ENCODE measurements at places on chromosomes 11 and 22.

- DNase-seq: no peak
These were observed 6.5 kb downstream of the STIP1 start for GRCh38 chr11:64192434-64192833.

DNA sequence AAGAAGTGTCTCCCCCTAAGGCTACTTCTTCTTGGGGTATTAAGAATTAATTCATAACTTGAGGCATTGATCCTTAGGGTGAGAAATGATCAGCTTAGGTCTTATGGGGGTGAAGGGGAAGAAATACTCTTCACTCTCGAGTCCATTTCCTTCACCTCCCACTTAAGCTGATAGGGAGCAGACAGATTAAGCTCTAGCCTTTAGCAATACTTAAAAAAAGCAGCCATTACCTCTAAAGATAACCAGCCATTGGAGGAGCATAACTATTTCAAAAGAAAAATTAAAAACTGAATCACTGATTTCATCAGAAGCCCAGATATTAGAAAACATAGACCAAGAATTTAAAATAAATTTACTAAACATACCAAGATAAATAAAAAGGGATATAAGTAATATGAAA lies 60.5 kb downstream of the ENTHD1 start:
- no peak for DNase-seq

DNA sequence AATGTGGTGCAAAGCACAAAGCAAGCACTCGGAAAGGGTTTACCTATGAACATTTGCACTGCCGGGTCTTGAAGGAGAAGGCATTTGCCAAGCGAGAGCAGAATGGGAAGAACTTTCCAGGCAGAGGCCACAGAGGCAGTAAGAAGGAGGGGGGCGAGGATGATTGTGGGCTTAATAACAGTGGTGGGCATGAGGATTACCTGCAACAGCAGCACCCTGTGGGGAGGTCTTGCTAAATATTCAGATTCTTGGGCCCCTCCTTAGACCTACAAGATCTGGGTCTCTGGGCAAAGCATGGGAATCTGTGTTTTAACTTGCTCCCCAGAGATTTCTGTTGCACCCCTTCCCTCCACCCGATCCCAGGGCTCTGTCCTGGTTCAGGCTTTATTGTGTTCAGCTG lies 75.1 kb upstream of the ZBED5 start:
- no peak for DNase-seq

DNA sequence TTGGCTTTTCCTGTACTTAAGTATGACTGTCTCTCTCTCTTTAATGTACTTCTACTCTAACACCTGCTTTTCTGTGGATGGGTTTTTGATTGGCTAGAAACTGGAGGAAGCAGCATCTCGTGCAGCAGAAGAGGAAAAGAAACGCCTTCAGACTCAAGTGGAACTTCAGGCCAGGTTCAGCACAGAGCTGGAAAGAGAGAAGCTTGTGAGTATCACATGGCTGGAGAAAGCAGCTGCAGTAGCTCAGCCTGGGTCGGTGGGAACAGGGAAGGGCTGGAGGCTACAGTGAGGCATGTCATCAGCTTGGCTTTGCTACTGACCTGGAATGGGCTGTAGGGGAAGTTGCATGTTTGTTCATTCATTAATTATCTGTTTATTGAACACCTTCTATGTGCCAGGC lies 74.2 kb downstream of the SWAP70 start:
- DNase-seq: no peak

- DNase-seq: no peak
These were observed 101.7 kb downstream of the NECTIN1 start for GRCh38 chr11:119627286-119627685.

GRCh38 chr11:112454841-112455240 lies 194.2 kb upstream of the PLET1 start:
- DNase-seq: no peak

GRCh38 chr11:20875889-20876288 lies 206.5 kb downstream of the NELL1 start:
- DNase-seq: no peak

- DNase-seq: no peak
These were observed 58.5 kb upstream of the PARVA start for GRCh38 chr11:12318791-12319438.

DNA sequence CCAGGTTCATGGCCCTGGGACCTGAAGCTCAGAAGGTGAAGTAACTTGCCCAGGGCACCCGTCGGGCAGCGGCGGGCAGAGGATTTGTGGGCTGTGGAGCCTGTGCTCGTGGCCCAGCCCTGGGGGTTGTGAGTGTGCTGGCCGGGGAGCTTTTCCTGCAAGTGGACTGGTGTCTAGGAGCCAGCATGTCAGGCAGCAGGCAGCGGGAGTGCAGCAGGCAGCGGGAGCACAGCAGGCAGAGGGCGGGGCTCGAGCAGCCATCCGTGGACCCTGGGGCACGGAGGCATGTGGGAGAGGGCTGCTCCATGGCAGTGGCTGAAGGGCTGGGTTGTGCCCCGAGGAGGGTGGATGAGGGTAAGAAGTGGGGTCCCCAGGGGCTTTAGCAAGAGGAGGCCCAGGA lies 72.7 kb upstream of the PPP6R3 start:
- no peak for DNase-seq

DNA sequence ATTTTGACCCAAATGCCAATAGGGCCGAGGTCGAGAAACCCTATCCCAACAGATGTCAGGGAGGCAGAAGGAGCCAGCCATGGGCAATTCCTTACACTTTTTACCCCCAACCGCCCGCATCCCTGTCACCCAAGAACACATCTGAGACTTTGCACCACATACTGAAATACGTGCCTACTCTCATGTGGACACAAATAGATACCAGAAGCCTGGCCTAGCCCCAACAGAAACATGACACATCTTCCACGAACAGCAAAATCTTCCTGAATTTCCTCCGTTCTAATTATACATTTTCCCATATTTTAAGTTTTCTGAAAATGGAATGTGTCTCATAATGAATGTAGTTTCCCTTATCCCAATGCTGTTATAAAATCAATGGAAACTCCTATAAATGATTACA lies 64.7 kb downstream of the SLC1A2 start:
- no peak for DNase-seq

DNA sequence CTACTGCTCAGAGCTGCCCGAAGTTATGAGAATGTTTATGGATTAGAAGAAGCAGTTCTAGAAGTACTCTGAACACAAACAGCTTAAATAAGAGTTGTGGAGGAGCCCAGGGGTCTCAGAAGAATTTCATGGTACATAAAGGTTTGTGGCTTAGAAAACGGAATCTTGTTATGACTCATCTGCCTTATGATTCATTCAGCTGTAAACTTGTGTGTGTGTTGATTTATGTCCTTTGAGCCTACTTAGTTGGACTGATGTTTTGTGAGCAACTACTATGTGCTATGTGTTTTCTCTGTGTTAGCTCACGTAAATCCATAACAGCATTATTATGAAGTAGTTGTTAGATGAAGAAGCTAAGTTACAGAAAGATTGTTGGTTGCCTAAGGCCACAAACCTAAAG lies 203.7 kb downstream of the PGR start:
- no peak for DNase-seq

DNA sequence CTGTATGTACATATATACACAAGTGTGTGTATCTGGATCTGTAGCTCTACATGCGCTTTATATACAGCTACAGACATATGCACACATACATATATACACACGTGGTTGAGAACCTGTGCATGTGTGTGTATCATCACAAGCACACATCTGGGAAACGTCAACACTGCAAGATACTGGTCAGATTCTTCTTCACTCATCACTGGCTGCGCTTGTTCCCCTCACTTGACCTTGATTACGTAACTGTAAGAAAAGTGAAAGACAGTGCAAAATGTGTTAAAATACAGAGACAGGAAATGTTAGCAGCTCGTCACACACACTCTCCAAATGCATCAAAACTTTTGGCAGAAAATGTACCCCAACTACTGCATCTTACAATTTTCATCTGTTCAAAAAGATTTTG lies 51.9 kb upstream of the MN1 start:
- no peak for DNase-seq

DNA sequence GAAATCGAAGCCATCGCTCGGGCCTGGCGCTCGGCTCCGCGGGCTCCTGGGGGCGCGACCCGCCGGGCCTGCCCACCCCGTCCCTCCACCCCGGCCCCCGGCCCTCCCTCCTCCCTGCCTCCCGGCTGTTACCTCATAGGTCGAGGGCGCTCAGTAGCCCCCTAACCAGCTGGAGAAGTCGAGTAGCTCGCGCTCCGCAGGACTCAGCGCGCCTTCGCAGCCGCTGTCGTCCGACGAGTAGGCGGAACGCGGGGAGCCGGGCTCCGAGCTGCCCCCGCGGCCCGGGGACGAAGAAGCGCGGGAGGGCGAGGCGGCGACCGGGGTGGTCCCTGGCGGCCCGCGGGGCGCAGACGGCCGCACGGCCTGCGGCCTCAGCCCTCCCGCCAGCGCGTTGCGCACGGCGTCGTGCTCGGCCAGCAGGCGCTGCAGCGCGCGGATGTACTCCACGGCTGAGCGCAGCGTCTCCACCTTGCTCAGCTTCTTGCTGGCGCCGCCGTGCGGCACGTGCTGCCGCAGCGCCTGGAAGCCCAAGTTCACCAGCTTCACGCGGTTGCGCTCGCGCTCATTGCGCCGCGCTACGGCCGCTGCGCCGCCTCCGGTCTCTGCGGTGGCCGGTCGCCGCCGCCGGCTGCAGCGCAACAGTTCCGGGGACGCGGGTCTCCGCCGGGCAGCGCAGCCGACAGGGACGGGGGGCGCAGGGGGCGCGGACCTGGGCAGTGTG lies 627 bp downstream of the ASCL2 start:
- DNase-seq: no peak

- no peak for DNase-seq
These were observed 71.0 kb downstream of the CSTPP1 start for GRCh38 chr11:47007579-47007978.

DNA sequence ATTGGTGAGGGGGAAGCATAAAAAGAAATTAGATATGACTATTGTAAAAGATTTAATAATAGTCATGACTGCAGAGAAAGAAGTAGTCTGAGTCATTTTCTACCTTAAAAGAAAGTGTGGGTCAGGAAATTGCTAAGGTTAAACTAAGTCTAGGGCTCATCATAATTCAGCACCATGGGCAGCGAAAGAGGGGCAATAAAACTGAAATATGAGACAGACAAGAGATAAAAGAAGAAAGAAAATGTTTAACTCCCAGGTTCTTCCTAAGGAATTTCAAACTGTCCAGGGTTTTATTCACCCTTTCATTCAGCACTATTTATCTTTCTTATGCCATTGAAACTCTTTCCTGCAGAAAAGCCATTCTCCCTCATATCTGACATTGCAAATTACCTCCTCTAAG lies 114.4 kb upstream of the API5 start:
- DNase-seq: no peak

DNA sequence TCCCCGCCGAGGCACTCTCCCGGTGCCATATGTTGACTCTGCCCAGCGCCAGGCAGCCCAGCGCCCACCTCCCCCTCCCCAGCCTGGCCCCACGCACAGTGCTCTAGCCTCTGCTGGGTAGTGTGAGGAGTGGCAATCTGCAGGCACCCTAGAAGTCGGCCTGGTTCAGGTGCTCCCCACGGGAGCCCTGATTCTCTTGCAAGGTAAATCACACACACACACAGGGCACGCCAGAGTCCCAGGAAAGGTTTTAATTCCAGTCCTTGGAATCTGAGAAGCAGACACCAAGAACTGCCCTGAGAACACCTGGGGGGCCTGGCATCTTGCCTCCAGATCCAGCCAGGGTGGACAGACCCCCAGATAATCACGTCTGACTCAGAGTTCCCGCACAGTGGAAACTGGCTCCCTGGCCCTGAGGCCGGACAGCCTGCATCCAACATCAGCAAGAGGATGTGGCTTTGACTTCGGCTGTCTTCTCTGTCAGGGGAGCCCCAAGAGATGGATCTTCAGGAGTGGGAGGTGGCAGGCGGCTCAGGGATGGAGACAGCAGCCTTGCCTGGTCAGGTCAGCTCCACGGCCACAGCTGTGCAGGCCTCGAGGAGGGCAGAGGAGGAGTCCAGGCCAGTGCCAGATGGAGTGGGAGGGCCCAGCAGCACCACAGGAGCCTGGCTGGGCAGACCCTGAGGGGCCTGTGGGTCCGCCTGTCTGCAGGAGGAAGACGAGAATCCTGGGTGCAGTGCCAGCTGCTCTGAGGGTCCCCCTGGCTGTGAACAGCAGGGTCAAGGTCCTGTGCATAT lies 1.1 kb upstream of the RIN1 start:
- no peak for DNase-seq

DNA sequence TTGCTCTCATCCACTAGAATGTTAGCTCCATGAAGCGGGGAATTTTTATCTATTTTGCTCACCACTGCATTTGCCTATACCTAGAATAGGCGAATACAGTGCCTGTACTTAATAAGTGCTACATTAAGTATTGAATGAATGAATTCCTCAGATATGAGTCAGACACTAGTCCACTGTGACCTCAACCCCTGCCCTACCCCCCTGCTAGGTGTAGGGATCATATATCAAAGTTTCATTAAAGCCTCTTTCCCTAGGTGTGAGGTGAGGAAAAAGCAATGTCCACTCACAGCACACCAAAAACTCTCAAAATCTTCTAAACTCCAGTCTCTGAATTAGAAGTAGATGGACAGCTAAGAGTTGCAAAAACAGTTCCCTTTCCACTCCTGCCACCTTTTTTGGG lies 9.8 kb upstream of the PSMA1 start:
- no peak for DNase-seq

GRCh38 chr11:92671081-92671480 lies 298.4 kb upstream of the MTNR1B start:
- DNase-seq: no peak

GRCh38 chr11:77211594-77212251 lies 83.7 kb downstream of the MYO7A start:
- no peak for DNase-seq

DNA sequence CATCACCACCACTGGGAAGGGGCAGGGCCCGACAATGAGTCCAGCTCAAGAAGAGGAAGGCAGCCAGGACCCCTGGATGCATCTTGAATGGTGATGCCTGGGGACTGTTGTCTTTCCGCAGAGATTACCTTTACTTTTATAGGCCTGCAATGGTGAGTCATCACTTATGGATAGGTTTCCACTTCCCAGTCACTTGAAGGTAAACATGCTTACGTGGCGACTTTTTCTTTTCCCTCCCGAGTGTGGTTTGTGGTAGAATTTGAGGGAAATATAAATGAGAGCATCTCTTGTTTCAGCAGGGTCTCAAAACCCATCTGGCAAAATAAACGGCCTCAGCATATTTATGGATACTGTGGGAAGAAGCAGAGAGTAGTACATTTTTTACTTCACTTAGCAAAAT lies at the start of gene MMP13:
Gene MMP13 (minus strand): TSS at position 109 of the 400 bp plus-strand sequence. CDS start 27 bp downstream, at position 82.
- DNase-seq: no peak

DNA sequence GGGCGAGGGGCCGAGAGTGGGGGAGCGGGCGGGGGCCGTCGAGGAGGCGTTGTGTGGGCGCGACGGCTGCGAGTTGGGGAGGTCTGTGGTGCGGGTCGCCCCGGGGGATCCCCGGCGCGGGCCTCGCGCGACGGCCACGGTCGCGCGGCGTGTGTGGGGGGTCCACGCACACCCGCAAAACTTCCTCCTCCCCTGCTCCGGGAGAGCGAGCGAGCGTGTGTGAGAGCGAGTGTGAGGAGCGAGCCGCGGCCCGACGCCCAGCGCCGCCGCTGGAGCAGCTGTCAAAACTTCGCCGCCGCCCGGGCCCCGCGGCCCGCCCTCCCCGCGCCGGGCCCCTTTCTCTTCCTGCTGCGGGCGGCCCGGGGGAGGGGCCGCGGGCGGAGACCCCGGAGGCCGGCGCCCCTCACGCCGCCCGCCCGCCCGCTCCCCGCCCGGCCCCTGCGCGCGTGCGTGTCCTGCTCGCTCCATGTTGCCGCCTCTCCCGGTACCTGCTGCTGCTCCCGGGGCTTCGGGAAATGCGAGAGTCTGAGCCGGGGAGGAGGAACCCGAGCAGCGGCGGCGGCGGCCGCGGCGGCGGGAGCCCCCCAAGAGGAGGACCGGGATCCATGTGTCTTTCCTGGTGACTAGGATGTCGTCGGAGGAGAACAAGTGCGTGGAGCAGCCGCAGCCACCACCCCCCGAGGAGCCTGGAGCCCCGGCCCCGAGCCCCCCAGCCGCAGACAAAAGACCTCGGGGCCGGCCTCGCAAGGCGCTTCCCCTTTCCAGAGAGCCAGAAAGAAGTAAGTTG lies 9.0 kb upstream of the CCT8L2 start:
- DNase-seq: no peak
